Fibroblast of skin of right biceps (primary cell): ENCODE measurements at places on chromosomes 2 and 18.

DNA sequence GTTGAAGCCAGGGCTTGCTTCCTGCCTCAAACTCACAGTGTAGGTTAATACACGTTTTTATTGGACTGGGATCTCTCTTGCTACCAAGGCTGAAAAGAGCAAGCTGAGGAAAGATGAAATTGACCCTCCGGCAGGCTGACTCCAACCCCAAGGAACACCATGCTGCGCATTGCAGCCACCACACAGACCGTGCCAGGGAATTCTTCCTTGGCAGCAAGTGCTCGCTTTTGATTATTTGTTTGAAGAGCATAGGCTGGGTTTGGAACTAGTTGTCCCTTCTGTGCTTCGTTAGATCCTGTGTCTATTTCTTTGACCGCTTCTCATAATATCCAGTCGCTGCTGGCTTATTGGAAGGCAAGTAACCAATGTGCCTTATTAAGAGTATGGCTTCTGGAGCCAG lies 34.4 kb upstream of the DARS1 start:
- DNase-seq, result no peak

DNA sequence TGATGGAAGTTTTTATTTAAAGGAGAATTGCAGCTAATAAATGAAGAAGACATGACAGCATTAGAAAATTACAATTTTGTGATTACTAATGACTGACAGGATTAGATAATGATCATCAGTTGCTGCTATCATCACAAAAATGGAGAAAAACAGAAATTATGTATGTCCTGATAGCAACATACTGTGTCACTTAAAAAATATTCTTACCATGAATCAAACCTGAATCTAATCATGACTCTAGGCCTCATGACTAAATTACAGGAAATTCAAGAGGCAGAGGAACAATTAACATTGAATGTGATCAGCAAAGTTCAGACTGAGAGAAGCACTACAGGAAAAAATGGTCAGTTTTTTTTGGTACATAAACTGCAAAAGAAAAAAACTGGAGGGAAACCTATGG lies 147.8 kb downstream of the PMAIP1 start:
- peak; percentile 66 for DNase-seq

- DNase-seq, result no peak
Observed at GRCh38 chr2:148044322-148044721, 23.4 kb downstream of the MBD5 start.

- DNase-seq, result peak; percentile 66
Observed at GRCh38 chr2:150520887-150521664, 33.6 kb upstream of the RND3 start.

DNA sequence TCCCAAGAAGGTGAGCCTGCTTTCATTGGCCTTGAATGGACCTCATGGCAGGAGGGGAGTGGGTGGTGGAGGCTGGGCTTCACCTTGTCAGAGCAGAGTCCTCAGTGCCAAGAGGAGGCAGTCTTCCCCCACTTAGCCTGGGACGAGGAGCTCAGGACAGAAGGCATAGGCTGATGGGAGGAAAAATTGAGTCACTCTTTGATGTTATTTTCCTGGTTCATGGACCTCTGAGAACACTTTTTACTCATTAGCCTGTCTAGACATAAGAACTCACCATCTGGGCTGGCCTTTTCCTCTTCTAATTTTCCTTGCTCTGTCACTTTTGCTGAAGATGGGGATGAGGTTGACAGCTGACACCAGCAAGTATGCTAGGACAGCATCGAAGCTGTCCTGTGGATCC lies 225.7 kb upstream of the TNP1 start:
- DNase-seq, result peak; percentile 90

DNA sequence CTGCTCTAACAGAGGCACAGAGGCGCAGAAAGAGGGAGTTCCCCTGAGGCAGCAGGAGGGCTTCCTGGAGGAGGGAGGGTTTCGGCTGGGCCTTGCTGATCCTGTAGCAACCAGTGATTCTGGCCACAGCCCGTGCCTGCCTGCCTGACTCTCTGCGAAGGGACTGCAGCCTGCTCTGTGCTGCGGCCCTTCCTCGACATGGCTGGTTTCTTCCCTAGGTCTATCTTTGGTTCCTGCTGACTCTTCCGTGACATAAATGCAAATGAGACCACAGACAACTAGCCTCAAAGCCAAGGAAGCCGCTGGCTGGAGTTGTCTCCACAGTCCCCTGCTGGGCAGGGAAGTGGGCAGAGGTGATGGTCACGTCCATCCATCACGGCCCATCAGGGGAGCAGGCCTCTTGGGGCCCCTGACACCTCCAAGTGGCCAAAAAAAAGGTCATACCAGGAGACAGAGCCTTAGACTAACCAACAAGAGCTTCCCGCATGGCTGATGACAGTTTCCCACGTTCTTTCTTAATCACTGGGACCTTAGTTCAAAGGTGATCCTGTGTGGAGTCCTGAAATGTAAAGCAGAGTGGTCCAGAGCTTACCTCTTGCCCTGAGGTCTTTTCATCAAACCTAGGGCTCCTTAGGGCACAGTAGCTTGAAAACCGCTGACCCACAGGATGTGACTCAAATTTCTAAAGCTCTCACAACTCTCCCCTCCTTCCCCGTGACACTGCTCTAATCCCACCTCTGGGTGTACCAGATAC lies 55.3 kb downstream of the HS1BP3 start:
- peak; percentile 59 for DNase-seq

DNA sequence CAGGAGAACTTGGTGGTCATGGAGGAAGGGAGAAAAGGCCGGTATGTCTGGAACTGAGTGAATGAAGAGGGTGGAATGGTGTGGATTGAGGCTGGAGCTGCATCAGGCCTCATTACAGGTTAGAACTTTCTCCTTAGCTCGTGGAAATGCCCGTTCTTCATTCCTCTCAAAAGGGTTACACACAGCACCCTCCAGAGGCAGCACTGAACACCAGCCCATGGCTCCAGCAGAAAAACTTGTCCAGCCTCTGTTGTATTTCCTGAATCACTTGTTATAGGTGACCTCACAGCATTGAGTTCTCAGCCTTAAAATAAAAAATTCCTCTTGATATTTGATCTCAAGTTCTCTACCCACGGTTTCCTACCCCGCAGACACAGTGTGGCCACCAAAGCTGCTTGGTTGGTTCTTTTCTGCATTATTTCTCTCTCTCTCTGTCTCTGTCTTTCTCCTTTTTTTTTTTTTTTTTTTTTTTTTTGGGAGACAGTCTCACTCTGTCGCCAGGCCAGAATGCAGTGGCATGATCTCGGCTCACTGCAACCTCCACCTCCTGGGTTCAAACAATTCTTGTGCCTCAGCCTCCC lies 89.6 kb downstream of the ITGB1BP1 start:
- DNase-seq, result peak; percentile 76

- no peak for DNase-seq
Observed at GRCh38 chr2:27263287-27264252, 723 bp upstream of the SLC30A3 start.

DNA sequence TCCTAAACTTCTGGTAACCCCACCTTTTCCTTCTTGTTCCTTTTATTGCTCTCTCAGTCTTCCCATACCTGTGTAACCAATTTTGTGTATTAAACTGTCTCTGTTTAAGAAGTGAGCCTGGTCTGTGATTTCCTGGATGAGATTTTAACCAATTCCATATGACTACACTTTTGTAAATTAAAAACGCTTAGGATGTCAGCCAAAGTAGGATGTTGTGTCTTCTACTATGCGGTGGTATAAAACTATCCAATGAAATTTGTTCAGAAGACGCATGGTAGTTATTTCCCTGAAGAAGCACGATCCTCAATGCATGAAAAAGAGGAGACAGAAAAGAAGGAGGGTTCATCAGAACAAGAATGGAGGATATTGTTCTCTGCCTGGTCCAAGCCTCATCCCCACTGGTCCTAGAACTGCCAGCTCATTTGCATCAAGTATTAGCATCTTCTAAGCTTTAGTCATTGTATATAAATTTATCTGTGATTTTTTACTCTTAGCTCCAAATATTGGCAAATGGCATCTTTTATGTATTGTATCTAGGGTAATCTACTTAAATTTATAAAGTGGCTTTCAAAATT lies 127.4 kb downstream of the TGIF1 start:
- DNase-seq, result peak; percentile 42

- DNase-seq, result peak; percentile 23
Observed at GRCh38 chr2:151782378-151783132, 45.7 kb downstream of the ARL5A start.

GRCh38 chr2:225437319-225437718 lies 37.8 kb downstream of the NYAP2 start:
- DNase-seq, result no peak

- peak; percentile 93 for DNase-seq
Observed at GRCh38 chr2:158600155-158600802, 143.5 kb downstream of the PKP4 start.

DNA sequence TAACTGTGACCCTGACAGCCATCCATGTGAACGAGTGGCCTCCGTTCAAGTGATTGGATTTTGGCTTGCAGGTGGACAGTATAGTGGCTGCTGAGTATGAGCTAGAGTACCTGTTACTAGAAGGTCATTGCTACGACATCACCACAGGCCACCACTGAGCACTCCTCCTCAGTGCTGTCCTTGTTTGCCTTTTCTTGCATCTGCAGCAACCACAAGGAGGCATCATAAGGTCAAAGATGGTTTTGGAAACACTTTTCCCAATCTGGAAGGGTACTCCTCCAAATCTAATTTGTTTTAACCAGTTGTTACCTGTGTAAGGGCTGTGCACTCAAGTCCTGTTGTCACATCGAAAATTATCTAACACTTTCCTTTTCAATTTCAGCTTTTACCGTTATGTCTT lies 81.2 kb downstream of the UGGT1 start:
- DNase-seq, result no peak

DNA sequence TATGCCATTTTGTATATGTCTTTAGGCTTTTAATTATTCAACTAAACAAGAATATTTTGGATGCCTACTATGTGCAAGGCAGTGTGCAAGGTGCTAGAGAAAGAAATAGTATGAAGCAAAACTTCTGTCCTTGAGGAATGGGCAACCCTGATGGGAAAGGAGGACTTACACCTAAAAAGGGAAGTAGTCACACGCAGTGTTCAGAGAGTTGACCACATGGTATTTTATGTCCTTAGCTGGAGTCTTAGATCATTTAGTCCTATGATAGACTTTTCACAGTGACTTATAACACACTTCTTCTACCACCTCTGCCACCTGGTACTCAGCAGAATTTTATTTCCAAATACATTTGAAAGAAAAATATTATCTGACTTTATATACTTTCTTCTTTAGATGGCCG lies 291.6 kb downstream of the PLCL1 start:
- no peak for DNase-seq

DNA sequence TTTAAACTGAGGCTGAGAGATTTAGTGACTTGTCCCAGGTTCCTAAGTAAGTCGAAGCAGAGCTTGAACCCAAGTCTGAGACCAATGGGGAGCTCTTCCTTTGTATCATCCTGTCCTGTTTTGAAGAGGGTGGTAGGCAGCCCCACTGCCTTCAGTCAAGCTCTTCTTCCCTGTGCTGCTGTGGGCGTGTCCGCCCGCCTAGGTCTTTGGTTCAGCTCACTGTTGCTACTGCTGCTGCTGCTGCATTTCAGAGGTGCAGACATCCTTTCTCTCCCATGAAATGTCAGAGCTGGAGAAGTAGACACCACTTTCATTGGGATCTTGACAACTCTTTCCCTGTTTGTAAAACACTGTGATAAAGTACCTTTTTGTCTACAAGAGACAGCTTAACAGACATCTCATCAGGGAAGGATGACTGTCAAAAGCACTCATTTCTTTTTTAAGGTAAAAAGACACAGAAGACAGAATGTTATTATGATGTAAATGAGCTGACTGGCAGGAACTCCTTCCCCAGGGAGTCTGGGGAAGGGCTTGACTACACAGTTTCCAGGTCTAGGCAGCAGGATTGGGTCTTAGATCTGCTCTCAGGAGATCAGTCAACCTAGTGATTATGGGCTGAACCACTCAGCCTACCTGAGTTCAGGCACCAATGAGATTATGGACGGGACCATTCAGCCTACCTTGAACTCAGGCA lies 91.7 kb upstream of the TRIB2 start:
- no peak for DNase-seq

DNA sequence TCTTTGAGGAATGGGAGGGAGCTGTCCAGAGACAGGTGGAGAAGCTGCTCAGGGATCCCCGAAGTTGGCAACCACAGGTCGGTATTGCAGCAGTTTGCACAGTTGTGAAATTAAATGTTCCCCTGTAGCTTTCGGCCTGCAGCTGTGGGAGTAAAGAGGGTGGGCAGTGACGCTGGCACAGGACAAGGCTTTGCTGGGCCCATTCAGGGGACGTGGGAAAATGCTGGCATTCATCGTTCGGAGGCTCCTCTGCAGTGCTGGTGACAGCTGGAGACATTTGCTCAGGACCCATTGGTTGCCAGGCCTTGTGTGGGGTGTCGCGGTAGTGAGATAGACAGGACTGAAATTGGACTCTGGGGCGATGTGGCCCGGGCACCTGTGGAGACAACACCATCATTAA lies 173.7 kb downstream of the MYCN start:
- no peak for DNase-seq

- DNase-seq, result no peak
Observed at GRCh38 chr2:42754021-42754775, 9.7 kb downstream of the OXER1 start.

DNA sequence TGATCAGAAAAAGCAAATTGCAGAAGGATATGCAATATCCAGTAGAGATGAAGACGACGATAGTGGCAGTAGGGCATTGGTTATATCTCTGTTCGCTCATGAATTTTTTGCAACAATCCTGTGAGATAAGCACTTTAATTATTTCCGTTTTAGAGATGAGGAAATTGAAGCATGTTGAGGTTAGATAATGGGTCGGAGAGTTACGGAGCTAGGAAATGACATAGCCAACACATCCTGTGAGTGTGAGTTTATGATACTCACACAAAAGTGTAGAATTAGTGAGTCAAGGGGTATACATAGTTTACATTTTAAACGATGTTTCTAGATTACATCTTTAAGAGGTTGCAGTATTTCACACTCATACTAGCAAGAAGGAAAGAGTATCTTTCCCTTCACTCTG lies 123.1 kb upstream of the ARL4C start:
- no peak for DNase-seq

DNA sequence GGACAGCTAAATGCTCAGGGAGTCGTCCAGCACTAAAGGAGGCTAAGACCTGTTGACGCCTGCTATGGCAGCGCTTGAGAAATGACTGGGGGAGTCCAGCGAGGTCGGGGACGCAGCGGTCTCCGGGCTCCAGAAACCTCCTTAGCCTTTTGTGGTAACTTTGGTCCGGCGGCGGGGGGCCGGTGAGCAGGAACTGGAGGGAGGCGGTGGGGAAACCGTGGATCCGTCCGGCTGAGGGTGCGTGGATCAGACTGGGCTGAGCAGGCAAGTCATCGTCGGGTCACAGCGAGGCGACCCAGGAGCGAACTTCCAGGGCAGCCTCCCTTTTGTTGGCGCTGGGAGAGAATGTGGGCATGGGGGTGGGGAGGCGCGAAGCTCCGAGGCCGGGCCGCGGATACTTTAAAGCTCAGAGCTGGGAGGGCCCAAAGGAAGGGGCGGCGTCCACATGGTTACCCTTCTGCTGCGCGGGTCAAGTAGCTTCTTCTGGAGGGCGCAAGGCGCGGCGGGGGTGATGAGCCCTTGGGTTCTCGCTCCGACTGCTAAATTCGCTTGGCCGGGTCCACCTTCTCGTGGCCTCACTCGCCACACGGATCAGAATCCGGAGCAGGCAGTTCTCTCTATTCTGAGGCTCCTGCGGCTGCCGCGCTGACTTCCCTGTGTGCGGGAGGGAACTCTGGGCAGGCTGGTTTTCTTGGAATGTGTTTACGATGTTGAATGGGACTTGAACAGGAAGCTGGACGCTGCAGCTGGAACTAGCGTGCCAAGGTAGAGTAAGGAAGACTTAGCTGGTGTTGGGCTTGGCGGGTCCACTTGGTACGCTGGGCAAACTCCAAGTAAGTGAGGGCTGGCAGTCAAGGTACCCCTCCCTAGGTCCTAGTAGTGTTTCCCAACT lies 920 bp downstream of the GULP1 start:
- peak; percentile 75 for DNase-seq
